ENCODE measurements at places on chromosomes 7 and 10.

DNA sequence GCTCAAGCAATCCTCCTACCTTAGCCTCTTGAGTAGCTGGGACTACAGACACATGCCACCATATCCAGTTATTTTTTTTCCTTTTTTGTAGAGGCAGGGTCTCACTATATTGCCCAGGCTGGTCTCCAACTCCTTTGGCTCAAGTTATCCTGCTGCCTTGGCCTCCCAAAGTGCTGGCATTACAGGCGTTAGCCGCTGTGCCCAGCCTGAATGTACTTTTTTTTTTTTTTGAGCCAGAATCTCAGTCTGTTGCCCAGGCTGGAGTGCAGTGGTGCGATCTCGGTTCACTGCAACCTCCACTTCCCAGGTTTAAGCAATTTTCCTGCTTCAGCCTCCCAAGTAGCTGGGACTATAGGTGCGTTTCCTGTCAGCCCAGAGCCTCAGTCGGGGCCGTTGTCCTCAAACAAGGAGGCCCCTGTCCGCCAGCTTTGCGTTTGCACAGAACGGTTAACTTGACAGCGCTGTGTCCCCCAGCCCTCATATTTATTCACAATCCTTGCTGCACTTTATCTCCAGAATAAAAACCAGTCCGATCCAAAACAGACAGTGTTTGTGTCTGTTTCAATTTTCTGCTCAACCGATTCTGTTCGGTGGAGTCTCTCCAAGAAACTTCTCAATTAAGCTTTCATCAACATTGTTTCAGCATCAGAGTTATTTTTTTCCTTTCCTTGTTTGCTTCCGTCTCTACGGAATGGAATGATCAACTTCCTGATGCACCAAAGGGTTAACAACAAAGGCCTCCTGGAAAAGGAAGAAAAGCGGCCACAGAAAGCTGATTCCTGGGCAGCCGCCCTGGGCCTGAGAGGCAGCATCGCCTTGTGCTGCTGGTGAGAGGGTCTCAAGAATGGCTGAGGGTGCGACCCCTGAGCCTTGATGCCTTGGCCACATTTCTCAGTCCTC, 64.5 kb downstream of the PDIA4 start:
- DNase-seq, result no peak

- DNase-seq, result no peak
These were observed 110.8 kb upstream of the PPP2R2D start for GRCh38 chr10:131790021-131790420.

DNA sequence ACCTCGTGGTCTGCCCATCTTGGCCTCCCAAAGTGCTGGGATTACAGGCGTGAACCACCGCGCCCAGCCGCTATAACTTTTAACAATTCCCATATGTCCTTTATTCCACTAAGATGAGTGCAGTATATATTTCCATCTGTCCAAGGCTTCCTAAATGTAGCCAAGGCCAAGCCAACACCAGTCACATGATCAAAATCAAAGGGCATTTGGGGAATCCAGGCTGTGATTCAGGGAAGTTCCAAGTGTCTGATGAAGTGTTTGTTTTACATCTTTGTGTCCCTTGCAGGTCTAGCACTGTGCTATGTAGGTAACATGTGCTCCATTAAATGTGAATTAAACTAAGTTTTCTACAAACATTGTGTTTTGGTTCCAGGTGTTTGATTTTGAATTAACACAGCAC, 20.8 kb downstream of the AKR1E2 start:
- DNase-seq, result no peak

DNA sequence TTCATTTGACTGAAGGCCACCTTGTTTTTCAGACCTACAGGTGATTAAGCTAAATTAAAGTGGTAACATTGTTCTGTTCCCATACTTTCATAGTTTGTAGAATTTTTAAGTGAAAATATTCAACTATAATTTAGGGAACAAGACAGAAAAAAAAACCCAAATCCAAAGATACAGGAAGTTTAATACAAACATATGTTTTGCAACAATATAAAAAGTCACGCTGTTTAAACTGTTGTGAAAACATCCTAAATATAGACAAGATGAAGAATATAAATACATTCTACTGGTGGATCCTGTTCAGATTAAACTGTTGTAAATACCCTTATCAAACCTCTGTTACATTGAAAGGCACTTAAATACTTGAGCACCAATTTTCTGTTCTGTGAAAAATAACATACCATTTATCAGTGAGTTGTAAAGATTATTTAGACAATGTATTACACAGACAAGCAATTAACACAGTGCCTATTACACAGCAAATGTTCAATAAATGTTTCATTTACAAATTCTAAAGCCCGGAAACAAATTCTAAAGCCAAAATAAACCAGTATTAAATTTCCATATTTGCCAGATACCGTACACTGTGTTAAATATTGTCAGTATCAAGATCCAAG, 14.2 kb downstream of the ASZ1 start:
- no peak for DNase-seq

GRCh38 chr10:14271621-14272020, 59.1 kb downstream of the FRMD4A start:
- no peak for DNase-seq

DNA sequence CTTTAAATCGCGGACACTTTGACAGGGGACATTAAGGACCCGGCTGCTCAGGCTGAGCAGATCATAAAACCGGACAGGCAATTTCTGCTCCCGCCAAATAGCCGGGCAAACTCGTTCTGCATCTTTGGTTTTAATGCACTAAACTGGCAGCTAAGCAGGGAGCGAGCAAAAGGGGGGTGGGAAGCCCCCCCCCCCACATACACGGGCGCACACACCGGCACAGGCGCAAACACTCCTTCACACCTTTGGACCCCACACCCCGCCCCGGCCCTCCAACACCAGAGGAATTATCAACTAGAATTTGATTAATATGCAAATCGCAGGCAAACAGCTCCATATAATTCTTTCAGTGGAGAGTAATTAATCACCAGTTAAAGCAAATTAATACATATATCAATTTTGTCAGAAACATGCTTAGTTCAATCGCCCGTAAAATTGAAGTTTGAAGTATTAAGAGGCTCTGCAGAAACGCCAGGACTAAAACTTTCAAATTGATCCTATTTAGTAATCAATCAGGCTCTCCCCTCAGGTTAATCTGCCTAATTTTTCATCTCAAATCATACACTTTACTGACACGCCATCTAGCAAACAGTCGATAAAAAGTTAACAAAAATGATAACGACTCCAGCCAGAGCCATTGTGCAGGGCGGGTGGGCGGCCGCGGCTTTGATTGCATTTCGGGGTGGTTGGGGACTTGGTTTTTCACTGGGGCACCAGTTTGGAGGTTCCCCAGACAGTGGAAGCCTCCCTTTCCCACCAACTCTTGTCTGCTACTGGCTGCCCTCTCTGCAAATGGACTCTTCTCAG, 9.9 kb downstream of the LBX1 start:
- no peak for DNase-seq

GRCh38 chr10:839550-840205, 91.8 kb downstream of the LARP4B start:
- DNase-seq, result no peak

GRCh38 chr7:17130281-17131059, 168.0 kb upstream of the AHR start:
- DNase-seq, result no peak

DNA sequence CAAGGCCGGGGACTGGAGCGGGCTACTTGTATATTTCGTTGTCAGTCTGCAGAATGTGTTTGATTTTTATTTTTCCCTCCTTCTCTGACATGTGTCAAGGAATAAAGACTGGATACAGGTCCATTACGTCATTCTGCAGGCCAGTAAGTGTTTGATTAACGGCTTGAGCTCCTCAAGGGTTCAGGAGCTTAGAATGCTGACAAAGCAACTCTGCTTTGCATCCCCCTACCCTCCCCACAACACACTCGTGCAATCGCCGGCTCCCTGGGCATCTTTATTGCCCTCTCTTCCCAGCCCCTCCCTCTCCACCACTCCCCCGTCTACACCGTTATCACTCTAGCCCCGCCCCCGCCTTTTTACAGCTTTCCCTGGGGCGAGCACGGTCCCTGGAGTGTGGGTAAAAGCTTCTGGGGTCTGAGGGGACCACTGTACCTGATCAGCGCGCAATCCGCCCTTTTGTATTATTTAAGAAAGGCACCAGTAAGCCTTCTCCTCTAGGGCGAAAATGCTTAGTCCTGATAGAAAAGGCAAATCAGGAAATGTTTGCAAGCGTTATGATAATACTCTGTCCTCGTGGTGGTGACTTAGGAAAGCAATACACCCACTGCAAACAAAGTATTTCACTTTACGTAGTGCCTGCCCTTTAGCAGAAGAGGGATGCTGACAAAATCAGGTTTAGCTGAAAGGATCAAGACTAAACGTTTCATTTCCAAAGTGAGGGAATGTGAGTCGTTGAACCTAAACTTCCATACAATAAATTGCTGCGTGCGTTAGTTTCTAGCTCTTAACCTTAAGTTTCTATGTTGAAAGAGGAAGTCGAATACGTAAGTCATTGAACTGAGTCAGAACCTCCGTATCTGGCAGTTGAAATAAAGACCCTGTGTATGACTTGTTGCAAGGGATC, 1.4 kb upstream of the CREB5 start:
- peak; percentile 29 for DNase-seq

DNA sequence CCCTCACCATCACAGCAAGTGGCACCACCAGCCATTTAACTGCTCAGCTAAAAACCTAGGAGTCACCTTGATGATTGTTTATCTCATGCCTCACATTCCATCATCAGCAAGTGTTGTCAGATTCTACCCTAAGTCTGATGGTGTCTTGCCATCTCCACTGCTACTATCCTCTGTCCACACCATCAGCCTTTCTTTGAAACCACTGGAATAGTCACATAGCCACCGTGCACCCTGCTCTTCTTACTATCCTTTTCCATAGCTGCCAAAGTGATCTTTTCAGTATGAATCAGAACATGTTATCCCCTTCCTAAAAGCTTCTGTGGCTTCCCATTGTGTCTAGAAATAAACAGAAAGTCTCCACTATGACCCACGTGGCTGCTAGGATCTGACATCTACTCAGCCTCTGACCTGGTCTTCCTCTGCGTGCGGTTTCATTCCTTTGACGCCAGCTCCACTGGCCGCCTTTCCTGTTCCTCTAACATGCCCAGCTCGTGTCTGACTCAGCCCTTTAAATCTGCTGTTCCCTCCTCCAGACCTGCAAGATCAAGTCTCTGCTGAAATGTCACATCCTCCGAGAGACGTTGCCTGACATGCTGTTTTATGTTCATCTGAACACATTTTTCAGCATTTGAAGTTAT, 16.5 kb upstream of the CHN2 start:
- DNase-seq, result peak; percentile 37

DNA sequence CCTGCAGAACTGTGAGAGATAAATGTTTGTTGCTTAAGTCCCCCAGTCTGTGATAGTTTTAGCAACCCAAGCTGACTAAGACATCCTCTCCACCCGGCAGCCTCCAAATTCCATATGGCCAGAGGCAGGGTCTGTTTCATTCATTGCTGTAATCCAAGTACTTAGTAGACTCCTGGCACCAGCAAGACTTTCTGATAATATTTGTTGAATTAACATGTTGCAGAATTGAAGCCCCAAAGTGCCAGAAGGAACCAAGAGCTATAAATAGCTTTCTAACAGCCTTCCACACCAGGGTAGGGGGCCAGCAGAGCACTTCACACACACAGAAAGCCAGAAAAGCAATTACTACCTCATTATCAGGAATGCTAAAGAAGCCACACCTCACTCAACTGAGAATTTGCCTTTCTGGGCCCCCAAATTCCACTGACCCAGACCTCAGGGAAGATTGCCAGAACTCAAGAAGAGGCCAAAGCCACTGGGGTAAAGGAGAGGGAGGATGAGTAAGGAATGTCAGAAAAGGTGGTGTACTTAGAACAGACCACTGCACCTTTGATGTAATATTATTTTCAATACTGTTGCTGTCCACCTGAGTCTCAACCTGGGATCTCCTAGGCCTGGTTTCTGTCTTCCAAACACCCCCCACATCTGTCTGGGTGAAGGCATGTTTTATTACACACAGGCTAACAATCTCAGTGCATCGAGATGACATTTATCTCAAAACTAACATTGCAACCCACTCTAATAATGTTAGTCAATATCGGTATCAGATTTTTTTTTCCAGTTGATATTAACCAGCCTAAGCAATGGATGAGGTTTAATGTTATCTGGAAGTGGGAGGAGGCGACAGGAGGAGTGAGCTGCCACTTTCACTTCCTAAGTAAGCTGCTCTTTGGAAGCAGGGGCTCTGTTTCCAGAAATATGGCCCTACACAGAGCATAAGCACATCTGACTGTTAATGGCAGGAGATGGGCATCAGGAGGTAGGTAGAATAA, 5.5 kb downstream of the NOD1 start:
- no peak for DNase-seq

DNA sequence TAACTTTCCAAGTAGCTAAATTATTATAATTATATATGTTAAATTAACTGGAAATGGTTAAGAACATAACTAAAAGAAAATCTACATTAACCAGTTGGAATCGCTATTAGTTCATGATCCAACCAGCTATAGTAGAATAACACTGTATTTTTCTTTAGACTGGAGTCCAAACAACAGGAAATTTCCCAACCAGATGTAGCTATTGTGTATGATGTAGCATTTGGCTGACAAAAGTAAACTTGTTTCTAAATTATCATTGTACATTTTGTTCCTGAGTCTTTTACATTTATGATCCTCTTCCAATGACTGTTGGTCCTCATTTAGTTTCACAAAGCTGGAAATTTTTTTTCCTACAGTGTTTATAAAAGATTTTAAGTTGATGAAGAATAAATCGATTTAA, 62.1 kb downstream of the PAPSS2 start:
- no peak for DNase-seq

GRCh38 chr10:90920986-90921666, at the start of gene ANKRD1:
Gene ANKRD1, minus strand, starts transcription at chr10:90921087. Its CDS starts 60 bp downstream, at chr10:90921027.
- DNase-seq, result no peak

GRCh38 chr10:93999401-93999851, 5.7 kb downstream of the PLCE1 start:
- peak; percentile 10 for DNase-seq

- no peak for DNase-seq
These were observed 8.9 kb downstream of the PDE1C start for GRCh38 chr7:32061346-32061745.

DNA sequence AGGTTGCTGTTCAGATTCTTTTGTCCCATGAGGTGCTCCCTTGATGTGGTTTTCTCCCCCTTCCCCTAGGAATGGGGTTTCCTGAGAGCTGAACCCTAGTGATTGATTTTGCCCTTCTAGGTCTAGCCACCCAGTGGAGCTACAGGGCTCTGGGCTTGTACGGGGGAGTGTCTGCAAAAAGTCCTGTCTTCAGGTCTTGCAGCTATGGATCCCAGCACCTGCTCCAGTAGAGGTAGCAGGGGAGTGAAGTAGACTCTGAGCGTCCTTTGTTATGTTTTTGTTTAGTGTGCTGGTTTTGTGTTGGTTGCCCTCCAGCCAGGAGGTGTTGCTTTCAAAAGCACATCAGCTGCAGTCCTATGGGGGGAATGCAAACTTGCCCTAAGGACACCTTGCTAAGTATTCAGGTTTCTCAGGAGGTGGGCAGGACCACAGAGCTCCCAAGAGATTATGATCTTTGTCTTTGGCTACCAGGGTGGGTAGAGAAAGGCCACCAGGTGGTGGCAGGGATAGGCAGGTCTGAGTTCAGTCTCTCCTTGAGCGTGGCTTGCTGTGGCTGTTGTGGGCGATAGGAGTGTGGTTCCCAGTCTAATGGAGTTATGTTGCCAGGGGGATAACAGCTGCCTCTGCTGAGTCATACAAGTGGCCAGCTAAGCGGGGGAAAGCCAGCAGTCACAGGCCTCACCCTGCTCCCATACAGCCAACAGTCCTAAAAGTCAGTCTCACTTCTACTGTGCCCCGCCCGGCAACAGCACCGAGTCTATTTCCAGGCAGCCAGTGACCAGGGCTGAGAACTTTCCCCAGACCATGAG, 92.4 kb upstream of the JCAD start:
- no peak for DNase-seq

Measured in midbrain (tissue), 1 donor.